ENCODE measurements at places on chromosomes 5 and 9.

DNA sequence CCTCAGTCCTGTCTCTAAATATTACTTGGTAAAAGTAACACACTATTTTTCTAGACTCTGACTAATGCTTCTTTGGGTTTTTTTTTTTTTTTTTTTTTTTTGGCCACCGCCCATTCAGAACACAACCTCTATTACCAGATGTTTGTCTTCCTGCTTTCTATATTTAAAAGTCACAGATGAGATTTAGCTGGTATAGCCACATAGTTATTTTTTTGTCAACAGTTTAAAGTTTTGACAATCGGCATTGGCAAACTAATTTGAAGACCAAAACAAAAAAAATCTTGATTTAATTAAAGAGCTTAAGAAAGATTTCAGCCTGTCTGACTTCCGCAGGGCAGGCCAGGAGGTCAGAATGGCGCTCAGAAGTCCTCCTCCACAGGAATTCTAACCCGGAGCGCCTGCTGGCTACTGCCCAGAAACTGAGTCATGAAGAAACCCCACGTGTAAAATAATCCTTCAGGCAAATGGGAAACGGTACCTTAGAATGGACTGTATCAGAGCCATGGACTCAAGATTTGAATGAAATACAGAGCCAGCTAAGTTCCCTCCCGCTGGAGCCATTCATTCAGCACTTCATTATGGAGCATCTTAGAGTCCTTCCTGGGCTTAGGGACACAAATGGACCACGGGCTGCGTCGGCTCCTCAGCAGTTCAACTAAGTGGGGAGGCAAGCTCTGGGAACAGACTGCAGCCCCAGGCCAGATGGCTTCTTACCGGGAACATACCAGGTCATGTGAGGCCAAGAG, 55.6 kb downstream of the PTPDC1 start:
- DNase-seq, result peak; percentile 47

- no peak for DNase-seq
These were observed 25.7 kb downstream of the GPR151 start for GRCh38 chr5:146490089-146490843.

DNA sequence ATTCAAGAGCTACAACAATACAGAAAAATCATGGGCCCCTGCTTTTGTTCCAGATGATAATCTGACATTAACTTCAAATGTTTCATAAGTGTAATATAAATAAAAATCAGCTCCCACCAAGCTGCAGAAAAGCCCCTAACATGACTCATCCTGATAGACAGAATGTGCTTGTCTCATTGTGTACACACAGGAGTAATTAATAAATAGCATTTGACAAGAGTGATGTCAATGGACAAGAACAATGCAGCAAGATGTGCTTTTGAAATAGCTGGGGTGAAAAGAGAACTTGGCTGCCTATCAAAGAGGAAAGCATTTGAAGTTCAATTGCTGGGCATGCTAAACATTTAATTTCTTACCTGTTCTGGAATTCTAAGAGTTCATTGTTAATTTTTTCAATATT, 79.2 kb downstream of the DNAH5 start:
- no peak for DNase-seq

GRCh38 chr9:132946631-132947295, 2.3 kb upstream of the TSC1 start:
- DNase-seq, result no peak

DNA sequence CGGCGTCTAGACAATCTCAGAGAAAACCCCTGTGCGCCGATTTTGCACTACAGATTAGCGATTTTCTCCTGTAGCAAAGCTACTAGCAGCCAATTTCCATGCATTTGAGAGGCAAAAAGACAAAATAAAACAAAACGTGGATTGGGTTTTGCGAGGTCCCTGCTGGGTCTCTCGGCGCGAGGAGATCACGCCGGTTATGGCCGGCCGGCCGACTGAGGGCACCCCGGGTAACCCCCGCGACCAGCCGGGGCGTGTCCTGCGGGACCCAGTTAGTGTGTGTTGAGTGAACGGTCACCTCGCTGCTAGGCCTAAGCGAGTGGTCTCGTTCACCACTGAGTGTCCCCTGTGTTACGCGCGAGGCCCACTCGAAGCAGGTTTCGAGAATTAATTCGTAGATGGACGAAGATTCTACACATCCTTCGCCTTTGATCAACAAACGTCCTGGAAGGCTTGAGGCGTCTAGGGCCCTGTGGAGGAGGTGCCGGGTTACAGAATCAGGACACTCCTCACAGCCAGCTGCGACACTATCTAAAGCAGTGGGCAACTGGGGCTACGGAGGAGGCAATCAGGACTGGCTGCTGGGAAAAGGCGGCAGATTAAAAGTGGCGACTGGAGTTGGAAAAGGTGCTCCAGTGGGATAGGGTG, 764 bp upstream of the VDAC1 start:
- no peak for DNase-seq

DNA sequence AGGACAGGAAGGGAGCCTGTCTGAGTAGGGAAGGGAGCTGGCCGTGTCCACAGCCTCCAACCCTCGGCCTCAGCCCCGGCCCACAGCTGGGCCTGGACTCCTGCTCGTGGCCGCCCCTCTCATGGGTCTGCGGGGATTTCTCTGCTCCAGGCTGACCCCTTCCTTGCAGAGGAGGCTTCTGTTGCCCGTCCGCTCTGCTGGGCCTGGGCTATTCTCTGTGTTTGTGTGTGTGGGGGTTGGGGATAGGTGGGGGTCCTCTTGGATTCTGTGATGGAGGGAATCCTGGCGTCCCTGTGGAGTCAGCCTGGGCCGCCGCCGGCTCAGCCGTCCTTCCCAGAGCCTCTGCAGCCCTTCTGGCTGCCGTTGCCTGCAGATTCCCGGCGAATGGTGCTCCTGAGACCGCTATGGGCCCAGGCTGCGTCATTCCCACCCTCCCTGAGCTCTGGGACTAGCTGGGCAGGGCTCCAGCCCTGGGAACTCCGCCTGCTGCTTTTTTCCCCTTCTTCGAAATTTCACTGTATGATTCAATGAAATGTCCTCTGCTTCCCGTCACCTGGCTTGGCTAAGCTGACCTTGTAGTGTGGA, 64.2 kb downstream of the FGF18 start:
- DNase-seq, result no peak

GRCh38 chr5:139725073-139725830, 70.4 kb upstream of the PSD2 start:
- no peak for DNase-seq

DNA sequence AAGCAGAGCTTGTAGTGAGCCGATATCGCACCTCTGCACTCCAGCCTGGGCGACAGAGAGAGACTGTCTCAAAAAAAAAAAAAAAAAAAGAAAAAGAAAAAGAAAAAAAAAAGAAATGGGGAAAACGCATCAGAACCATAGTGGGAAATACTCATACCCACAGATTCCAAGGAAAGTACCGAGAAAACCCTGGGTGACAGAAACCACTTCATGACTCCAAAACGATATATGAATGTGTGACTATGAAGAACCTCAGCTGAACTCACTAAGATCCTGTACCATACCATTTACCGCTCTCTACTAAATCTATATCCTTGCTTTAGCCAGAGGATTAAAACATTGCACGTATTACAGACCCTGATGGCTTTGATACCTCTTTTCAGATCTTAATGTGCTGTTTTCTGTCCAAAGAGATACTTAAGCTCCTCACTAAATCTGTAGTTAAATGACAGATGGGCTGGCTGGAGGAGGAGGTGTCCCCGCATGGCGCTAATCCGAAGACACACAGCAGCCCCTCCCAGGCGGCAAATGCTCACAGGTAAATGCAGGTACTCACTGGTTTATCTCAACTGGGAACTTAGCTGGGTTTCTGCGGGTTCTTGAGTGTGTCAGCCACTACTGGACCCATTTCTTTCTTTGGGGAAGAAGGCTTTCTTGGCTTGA, 2.8 kb downstream of the LPCAT1 start:
- DNase-seq, result no peak

DNA sequence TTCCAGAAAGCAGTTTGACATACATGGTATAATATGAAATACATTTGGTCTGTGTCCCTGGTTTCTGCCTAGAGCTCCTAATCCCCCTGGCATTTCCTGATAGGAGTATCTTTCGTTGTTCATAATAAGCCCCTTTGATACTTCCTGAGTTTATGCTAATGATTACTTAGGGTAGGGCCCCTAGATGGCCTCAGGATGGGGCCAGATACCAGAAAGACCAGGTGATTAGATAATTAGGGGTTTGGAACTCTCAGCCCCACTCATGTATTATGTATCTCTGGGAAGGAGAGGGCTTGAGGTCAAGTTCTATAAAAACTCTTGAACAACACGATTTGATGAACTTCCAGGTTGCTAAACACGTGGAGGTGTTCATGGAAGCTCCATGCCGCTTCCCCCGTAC, 163.3 kb upstream of the ZNF608 start:
- no peak for DNase-seq

GRCh38 chr5:68325065-68325580, 109.6 kb downstream of the PIK3R1 start:
- DNase-seq, result no peak

- DNase-seq, result no peak
These were observed 78.0 kb downstream of the ANXA2R start for GRCh38 chr5:42962124-42962523.

DNA sequence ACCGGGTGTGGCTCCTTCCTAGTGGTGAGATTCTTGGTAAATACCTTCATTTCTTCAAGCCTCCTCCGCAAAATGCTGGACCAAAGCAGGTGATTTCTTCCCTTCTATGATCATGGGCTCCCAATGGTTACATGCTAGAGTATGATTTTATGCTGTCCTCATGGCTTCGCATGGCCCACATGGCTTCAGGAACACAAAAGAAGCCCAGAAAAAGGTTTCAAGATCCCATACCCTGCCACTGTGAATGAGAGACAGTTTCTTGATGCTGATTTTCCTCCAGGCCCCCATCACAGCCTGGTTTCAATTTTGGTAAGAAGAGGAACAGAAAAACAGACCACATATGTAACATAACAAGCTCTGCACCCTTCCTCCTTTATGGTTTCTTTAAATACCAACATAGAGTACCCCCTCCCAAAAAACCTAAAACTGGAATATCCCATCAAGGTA, 2.4 kb upstream of the RXFP3 start:
- no peak for DNase-seq

- DNase-seq, result no peak
These were observed 415.3 kb downstream of the MAN2A1 start for GRCh38 chr5:110104726-110105669.

- peak; percentile 37 for DNase-seq
These were observed at the start of gene NCS1 for GRCh38 chr9:130172161-130172857. TSS of gene NCS1 (plus strand) at chr9:130172404. CDS start at chr9:130172664, 260 bp downstream.

GRCh38 chr5:165138236-165138635, 1632.8 kb downstream of the MAT2B start:
- no peak for DNase-seq

DNA sequence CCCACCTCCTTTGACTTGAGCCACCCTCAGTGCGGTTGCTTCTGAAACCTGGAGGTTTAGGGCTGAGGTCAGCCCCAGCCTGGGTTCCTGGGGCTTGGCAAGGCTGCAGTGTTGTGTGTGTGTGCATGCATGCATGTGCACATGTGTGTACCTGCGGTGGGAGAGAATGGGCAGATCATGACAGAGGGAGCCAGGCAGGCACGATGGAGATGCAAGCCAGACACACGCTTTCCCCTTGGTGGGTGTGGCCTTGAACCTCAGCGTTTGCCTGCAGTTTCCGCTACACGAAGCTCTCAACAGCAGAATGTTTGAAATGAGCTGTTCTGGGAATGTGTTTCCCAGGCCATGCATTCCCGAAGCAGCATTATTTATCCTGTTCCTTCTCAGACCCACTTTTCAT, 65.9 kb upstream of the RAPGEF1 start:
- no peak for DNase-seq

DNA sequence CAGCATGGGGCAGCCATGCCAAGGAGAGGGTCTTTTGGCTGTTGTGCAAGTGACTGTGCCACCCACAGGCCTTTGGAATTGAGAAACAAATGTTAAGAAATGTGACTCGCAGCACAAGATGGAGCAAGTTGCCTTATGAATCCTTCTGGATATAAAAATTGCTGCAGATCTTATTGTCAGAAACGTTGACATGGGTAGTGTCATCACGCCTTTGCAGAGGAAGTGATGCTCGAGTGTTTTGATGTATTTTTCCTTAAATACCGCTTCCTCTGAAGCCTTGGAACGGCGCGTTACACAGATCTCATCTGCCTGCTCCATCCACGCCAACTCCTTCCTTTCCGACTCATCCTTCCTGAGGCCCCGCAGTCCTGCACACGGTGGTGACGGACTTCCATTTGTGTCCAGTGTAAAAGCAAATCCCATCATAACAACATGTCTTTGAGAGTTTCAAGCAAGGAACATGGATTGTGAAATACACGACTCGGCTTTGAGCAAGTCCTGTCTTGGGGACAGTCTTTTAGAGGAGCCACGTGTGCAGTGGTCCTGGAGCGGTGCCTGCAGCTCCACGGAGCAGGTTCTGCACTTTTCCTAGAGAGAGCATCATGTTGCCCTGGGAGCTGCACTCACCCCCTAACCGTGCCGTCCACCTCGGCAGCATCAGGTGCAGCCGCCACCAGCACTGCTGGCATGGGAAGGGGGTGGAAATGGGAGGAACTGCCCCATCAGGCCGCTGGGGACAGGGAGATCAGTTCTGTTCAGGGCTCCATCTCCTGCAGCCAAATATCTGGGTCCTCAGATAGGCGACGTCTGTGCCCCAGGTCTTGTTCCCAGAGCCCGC, 15.1 kb downstream of the ROPN1L start:
- DNase-seq, result no peak

DNA sequence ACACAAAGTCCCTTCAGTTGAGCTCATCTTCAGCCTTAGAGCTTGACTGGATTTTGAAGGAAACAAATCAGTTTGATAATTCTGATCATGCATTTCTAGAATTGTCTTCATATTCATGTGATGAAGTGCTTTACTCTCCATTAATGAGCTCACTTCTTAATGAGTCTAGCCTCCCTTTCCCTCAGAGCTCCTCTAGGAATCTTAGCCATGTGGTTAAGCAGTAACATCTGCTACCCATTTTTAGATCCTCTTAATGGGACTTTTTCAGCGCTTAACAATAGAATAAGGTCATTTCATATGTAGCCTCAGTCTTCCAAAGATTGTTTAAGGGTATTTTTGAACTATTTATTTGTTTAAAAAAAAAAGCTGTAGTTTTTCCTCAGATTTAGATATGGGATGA, 36.9 kb upstream of the LURAP1L start:
- no peak for DNase-seq

- DNase-seq, result no peak
These were observed 347.0 kb upstream of the CLINT1 start for GRCh38 chr5:158205992-158206391.

DNA sequence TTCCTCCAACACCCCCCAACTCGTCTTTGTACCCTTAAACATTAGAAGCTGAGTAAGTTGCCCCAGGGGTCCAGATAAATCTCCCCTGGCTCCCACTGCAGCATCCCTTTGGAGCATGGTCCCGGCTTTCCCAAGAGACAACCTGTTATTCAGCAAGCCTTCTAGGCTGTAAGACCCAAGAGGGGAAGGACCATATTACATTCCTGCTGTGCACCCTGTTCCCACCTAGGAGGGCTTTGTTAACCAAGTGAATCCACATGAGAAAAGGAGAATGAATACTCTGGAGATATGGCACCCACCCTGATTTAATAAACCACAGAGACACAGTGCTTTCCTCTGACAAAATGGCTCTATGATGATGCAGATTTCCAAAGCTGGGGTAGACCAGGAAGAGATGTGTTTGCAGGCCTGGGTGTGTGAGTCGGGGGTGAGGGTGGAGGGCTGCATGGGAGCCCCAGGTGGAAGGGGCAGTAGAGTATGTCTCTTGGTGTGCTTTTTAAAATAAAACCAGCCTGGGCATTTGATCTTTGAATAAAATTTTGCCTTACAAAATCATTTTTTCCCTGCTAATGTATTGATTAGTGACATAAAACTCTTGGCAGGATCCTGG, 325.2 kb downstream of the DRD1 start:
- DNase-seq, result no peak

All from hematopoietic multipotent progenitor cell (in vitro differentiated cells).